ENCODE measurements at places on chromosomes 4 and X.
A peak's percentile ranks its signal among the peaks of the same experiment; 100 is the strongest.

DNA sequence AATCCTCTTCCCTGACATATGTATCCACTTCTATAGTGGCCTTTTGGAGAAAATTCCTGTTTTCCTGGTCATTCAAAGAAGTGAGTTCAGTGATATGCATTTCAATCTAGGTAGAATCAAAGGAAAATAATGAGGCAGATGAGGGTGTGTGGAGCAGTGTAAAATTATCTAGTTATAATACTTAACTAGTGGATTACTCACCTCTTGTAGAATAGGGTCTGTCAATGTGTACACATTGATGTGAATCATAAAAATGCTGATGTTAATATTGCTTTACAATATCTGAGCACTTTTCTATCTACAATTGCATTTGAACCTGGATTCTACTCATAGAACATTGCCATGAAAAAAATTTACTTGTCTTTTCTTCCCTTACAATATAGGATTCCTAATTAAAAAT is 293.5 kb downstream of the GBA3 start:
- DNase-seq: no peak

GRCh38 chr4:150583287-150584110 is 1.5 kb downstream of the MAB21L2 start:
- DNase-seq: peak; percentile 35

- no peak for DNase-seq
Observed at GRCh38 chrX:146477341-146477740, 332.2 kb upstream of the CXorf51B start.

GRCh38 chr4:23166407-23166806 is 473.7 kb downstream of the GBA3 start:
- DNase-seq: no peak

DNA sequence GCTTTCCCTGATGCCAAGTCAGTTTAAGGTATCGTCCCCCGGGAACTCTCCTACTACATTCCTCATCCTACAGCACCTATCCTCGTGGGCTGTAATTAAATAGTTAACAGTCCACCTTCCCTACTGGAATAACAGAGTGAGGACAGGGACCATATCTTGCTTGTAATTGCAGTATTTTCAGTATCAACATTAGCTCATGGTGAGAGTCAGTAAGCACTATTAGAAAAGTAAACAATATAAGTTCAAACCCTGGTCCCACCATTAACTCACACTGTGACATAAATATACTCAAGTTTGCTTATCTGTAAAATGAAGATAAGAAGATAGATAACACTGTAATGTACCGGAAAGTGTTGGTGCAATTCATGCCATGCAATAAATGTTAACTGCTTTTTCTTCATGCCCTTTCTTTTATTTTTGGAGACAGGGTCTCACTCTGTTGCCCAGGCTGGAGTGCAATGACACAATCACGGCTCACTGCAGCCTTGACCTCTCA is 61.3 kb downstream of the SH3RF1 start:
- DNase-seq: peak; percentile 27

DNA sequence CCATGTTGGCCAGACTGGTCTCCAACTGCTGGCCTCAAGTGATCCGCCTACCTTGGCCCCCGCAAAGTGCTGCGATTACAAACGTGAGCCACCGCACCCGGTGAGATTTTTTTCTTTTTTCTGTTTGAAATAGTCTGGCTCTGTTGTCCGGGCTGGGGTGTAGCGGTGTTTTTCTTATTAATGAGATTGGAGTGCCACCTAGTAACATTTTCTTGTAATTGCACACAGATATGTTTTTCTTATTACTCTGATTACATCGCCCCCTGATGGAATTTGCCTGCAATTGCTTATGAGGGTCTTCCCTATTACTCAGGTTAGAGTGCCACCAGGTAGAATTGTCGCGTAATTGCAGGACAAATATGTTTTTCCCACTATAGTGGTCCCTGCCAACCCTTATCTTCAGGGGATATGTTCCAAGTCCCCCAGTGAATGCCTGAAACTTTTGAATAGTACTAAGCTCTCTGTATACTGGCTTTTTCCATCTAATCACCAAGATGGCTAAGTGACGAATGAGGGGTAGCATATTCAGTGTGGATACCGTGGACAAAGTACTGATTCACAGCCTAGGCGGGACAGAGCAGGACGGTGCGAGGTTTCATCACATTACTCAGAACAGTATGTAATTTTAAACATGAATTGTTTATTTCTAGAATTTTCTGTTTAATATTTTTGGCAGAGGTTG is 8.6 kb upstream of the PDHA1 start:
- DNase-seq: no peak

GRCh38 chr4:86818211-86818610 is 31.0 kb downstream of the SLC10A6 start:
- DNase-seq: no peak

- DNase-seq: no peak
Observed at GRCh38 chr4:125770814-125771398, 456.2 kb downstream of the FAT4 start.

DNA sequence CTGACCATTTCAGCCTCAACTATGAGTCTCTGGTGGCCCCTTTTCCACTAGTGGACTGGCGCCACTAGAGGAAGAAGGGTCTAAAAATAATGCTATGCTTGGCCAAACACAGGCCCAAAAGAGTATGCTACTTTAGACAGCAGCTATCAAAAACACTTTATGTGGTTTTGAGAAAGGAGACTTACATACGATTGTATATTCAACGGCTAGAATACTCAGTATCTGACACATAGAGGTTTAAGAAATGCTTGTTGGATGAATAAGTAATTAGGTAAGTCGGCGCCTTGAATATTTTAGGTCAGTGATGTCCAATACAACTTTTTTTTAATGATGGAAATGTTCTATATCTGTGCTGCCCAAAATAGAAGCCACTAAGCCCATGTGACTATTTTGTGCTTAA is 25.7 kb upstream of the TMPRSS11A start:
- no peak for DNase-seq

DNA sequence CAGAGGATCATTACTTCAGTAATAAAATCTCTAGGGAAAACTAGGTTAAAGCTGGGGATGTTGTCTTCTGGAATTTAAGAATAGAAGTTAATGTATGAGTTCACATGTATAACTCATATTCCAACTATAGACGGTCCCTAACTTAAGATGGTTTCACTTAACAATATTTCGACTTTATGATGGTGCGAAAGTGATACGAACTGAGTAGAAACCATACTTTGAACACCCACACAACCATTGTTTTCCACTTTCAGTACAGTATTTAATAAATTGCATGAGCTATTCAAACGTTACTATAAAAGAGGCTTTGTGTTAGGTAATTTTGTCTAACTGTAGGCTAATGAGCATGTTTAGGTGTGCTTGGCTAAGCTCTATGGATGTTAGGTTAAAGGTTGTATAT is 38.7 kb downstream of the CCSER1 start:
- no peak for DNase-seq

DNA sequence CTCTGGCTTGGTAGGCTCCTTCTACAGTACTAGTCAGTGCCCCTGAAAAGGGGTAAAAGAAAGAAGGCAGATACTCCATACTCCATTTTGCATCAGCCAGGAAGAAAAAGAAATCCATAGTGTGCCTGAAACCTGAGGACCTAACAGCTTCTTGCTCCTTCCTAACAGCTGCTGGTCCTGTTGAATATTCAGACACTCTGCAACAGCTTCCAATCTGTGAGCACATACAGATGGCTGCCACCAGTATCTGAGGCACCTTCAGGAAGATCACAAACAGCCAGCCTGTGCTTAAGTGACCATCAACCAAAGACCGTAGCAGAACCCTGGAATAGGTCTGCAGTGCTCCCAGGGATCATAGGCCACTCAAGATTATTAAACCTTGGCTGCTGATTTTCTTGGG is 4.3 kb downstream of the GIMD1 start:
- no peak for DNase-seq

GRCh38 chr4:24260923-24261564 is 323.3 kb downstream of the DHX15 start:
- no peak for DNase-seq

DNA sequence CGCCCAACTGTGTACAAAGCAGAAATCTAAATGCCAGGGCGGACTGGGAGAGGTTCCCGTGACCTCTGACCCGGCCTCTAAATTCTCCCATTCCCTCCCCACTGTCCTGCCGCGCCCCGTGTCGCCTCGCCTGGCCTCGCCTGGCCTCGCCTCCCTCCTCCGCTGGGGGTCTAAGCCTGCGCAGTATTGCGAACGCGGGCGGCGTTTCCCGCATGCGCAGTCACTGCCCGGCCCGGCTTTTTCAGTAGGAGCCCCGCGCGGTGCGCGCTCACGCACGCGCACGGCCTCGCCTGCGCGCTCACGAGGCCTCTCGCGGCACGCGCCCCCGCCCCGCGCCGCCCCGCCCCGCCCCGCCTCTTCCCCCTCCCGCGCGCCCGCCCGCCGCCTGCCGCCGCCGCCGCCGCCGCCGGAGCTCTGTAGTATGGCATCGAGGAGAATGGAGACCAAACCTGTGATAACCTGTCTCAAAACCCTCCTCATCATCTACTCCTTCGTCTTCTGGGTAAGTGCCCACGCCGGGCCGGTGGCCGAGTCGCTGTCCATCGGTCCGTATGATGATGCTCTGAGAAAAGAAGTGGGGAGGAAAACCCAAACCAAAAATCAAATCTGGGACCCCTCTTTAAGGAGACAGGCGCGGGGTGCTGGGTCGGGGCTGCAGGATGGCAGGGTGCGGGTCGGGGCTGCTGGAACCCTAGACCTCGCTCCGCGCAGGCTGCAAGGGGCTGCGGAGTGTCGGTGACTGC is at the start of gene TSPAN7:
Gene TSPAN7 (plus strand): TSS at position 417 of the 743 bp plus-strand sequence. CDS start 5 bp downstream, at position 422.
- peak; percentile 68 for DNase-seq

GRCh38 chr4:125267630-125268029 is 47.1 kb upstream of the FAT4 start:
- no peak for DNase-seq

DNA sequence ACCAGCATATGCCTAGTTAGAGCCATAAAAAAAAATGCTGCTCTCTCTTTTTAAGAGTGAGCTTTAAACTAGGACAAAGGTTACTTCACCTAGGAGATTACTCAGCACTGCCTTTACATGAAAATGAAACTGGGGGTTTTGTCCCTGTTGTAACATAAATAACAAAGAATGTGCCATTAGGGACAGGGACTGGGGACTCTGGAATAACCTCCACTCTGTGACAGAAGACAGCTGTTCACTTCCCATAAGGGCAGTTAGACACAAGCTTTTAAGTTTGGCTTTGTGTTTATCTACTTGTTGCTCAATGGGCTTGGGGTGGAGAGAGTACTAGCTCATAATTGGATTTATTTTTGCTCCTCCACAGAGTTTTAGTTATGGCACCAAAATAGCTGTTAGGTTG is 11.9 kb downstream of the ENPEP start:
- DNase-seq: peak; percentile 22

- DNase-seq: no peak
Observed at GRCh38 chr4:82394896-82395295, 21.1 kb upstream of the HNRNPD start.

DNA sequence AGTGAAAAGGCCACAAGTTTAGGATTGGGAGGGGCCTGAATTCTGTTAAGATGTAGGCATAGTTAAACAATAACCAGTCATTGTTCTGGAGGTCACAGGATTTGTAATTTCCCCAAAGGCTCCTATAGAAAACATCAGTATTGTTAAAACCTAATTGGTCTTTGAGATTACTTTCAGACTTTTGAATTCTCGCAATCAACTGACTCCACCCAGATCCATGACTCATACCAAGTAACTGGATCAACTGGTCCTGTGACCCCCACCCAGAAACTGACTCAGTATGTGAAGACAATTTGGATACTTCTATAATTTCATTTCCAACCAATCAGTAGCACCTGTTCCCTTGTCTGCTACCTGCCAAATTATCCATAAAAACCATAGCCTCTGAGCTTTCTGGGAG is 28.4 kb downstream of the MAGEB16 start:
- no peak for DNase-seq

- no peak for DNase-seq
Observed at GRCh38 chrX:144333429-144333828, 449.6 kb downstream of the UBE2NL start.

DNA sequence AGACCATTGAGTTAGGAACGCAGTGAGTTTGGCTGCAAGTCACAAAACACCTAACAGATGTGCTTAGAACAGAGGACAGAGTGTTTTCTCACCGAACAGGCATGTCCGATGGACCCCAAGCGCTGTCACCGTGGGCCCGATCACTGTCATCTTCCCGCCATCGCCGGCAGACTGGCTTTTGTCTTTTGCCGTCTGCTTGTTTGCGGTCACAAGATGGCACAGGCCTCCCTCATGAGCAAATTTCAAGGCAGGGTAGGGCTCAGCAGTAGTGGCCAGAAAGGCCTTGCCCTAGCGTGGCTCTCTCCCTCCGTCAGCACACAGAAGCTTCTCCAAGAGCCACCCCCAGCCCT is 21.4 kb upstream of the MRFAP1 start:
- DNase-seq: no peak

DNA sequence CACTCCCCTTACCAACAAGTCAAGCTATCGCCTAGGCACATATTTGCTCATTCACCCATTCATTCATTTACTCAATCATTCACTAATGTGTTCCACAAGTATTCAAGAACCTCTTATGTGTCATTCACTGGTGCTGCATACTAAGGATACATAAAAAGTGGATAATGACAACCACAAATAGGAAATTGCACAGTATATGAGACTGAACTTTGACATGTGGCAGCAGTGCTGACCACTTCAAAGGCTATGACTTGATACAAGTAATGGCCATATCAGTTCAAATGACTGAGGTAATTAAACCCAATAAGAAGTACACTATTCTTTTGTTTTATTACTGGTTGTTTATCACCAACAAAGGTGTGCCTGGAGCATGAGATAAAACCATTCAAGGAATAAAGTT is 282.5 kb downstream of the KLHL13 start:
- DNase-seq: peak; percentile 7

DNA sequence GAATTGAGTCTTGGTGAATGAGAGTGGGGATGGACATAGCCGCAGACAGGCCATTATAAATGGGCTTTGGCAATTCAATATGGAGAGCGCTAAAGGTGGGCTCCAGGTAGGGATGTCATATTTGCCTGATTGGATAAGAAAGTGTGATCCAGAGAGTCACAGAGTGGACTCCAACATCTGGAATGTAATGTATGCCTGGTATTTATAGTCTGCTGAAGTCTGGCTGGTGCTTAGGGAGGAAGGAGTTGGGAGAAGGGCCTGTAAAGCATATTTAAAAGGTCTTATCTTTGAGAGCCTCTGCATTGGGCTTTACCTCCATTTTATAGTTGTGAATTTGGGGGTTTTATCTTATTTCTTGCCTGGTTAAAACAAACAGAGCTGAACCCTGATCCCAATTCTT is 153.2 kb downstream of the GALNTL6 start:
- DNase-seq: no peak

DNA sequence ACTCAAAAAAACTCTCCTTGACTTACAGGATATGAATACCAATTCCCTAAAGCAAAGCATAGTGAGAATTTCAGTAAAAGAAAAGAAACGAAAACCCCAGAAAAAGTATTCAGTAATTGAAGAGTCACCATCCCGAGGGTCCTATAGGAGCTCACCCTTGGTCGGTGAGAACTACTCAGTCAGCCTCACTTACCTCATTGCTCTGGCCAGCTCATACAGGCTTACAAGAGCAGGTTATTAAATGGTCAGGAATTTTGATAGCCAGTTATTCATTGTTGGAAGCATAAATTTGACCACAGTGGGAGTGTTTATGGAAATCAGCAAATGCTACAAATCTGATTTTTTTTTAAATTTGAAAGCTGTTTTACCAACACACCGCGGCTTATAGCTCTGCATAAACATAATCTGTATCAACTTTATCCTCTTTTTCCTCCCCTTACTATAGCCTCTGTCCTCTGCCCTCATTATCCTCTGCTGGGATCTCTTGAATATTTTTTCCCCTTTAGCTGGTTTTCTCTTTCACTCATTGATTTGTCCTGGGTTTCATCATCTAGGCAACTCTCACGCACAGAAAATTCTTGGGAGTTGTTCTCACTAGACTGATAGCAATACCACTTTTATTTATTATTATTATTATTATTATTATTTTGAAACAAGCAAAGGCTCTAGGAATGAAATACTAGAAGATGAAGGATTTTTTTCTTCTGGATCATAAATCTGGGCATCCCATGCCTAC is 11.0 kb upstream of the CXCL2 start:
- DNase-seq: no peak

Measured in HuH-7 (cell line).